Nephron progenitor cell (in vitro differentiated cells): ENCODE measurements at places on chromosomes 13 and 19.

DNA sequence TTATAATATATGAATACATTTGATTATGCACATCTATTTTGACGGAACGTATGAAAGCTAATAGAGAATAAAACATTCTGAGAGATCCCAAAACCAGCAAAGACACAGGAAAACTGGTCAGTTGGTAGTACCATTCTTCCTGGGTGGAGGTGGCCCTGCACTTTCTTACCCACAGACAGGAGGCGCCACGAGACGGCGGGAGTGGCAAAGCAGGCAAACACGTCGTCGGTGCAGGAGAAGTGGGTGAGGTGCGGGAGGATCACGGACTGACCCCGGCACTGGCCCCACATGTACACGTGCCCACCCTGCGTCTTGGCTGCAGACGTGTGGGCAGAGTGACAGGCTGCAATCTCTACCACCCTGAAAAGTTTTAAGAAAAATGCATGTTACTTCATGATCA lies 36.1 kb downstream of the RCBTB1 start:
- DNase-seq: no peak

- DNase-seq: no peak
These were observed 215.3 kb downstream of the KLF5 start for GRCh38 chr13:73274147-73274546.

DNA sequence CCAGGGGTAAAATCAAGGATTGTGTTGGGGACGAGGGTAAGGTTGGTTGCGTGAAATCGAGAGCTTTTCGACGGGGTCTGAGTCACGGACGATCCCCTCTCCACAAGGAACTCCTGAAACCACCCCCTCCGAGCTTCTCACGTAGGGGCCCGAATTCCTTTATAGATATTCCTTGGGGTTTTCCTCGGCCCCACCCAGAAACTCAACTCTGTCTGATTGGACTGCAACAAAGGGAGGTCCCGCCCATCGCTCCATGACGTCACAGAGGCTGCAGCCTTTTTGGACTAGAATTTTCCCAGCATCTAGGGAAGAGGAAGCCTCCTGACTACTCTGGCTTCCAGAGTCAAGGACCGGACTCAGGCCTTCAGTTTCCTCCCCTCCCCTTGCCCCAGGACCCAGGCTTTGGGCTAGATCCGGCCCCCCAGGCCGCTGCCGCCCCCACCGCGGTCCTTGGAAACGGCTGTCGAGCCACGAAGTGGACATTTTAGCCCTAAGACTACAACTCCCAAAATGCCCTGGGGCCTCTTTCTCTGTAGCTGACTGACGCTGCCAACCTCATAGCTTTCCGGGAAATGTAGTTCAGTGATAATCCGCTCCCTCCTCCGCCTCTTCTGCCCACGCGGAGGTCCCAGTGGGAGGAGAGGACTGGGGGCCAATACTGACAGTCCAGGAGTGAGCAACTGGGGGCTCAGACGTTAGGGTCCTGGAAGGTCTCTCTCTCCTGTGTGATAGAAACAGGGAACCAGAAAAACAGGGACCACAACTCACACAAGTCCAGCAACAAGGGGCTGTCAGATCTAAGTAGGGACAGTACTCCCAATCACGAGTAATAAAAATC lies at the start of gene IZUMO1:
Gene IZUMO1 (minus strand): TSS at position 172 of the 838 bp plus-strand sequence. CDS start 1,050 bp downstream, outside the sequence.
- peak; percentile 88 for DNase-seq

- no peak for DNase-seq
These were observed 20.9 kb upstream of the SIGLEC11 start for GRCh38 chr19:49981603-49982593.

DNA sequence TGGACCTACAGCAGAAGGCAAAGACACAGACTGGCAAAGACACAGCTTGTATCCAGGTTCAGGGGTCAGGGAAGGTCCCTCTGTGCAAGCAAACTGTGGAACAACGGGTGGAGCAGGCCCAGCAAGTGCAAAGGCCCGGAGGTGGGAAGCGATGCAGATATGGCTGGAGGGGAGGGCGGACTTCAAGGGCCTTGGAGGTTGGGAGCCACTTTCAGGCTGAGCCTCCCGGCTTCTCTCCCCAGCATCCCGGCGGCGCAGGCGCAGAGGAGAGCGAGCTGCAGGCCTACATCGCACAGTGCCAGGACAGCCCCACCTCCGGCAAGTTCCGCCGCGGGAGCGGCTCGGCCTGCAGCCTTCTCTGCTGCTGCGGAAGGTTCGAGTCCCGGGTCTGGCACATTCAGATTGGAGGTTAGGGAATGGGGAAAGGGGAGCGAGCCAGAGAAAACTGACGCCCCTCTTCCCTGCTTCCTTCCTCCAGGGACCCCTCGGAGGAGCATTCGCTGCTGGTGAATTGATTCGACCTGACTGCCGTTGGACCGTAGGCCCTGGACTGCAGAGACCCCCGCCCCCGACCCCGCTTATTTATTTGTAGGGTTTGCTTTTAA lies 2.1 kb upstream of the PNPLA6 start:
- no peak for DNase-seq

DNA sequence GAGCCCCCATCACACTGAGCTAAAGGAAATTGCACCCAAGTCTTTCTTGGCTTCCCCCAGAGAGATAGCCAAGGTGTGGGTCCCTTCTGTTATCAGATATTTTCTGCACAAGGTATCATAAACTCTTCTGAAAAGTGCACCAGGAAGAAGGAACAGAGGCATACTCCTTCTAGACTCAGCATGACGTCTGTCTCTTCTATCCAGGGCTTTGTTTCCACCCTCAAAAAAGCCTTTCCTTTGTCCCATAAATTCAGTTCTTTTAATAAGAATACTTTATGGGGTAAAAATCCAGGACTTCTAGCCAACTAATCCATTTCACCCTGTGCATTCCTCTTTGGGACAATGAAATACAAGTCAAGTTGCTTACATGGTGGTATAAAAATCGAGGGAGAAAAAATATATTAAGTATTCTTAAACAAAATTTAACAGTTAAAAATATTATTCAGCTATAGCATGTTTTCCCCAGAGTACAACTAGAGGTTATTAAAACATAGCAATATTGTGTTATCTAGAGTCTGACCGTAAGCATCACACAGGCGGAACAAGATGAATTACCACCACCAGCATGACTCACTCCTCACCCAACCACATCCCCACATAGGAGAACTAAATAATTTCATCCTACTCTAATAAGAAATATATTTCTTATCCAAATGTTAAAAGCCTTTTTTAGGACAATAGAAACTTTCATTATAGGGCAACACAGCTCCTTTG lies 79.9 kb upstream of the GPC6 start:
- DNase-seq: no peak

GRCh38 chr19:46904114-46905060 lies 43.6 kb downstream of the ARHGAP35 start:
- peak; percentile 7 for DNase-seq

GRCh38 chr19:14479309-14479974 lies 4.3 kb upstream of the PTGER1 start:
- DNase-seq: no peak

DNA sequence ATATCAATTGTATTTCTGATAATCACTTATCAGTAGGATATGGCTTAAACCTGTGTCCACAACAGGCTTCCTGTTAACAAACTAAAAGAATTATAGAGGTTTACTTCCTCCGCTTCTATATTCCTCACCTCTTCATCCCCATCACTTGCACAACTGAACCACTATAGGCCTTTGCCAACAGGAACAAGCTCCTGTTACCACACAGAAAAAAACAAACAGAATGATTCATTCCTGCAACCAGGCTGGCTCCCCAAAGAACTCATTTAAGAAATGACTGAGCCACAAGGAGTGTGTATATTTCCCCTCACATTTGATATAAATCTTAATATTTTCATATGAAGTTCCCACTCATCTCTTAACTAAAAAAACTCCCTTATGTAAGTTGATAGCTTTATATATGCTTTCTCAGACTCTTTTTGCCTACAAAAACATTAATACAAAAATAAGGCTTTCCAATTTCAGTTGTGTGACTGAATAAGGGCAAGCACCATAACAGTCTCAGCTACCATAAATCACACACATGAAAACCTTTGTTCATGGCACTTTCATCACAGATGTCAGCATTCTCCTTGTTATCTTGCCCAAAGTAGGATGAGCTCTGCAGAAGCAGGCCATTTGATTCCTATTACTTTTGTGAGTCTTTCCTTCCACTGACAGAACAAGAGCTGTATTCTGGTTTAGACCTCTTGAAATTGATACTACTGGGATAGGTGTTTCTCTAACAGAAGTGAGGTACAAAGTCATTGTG lies 366.8 kb downstream of the SLITRK1 start:
- DNase-seq: no peak

- DNase-seq: no peak
These were observed 792.1 kb upstream of the SPRY2 start for GRCh38 chr13:81133066-81133465.

DNA sequence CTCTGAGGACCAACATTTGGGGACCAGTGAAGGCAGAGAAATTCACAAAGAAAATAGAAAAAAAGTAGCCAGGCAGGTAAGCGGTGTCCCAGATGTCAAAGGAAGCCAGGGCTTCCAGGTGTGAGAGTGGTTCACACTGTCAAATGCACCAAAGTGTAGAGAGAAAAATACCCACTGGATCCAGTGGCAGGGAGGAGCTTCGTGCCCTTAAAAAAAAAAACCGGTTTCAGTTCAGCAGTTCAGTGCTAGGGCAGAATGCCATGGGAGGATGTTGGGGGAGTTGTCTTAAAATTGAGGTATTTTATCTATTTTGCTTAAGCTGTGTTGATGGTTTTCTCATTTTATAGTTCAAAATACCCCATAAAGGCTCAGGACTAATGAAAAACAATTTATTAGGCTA lies 47.8 kb upstream of the C1QTNF9 start:
- no peak for DNase-seq

DNA sequence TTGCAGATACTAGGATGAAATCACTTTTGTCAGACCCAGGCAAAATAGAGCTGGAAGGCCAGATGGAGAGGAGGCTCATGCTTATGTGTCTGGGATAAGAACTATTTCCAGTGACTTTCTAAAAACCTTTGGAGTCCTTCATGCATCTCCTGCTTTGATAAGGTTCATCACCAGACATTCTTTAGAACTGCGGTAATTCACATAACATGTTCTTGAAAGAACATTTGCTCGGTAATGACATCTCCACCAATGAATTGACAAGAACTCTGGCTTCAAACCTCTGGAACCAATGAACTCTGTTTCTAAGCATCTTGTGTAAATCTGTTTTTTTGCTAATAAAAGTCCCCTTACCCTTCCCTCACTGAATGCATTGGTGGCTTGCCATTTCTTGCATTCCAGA lies 112.0 kb upstream of the KL start:
- DNase-seq: no peak

DNA sequence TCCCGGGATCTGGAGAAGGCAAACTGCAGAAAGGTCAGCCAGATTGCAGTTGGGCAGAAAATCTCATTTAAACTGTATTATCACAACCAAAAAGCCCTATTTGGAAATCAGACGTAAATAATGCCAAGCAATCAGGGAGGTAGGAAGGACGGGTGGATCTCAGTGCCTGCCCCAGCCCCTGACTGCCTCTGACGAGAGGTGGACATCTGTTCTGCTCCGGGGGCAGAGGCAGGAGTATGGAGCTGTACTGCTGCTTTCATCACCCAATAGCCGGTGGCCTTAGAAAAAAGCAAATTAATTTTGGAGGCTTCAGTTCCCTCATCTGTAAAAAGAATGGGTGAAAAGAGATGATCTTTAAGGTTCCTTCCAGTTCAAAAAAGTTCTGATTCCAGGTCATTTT lies 43.6 kb upstream of the WASF3 start:
- no peak for DNase-seq

- DNase-seq: no peak
These were observed 420.2 kb downstream of the KCTD12 start for GRCh38 chr13:76466043-76466442.

- DNase-seq: peak; percentile 55
These were observed 1.9 kb downstream of the PTPRS start for GRCh38 chr19:5338656-5339197.

DNA sequence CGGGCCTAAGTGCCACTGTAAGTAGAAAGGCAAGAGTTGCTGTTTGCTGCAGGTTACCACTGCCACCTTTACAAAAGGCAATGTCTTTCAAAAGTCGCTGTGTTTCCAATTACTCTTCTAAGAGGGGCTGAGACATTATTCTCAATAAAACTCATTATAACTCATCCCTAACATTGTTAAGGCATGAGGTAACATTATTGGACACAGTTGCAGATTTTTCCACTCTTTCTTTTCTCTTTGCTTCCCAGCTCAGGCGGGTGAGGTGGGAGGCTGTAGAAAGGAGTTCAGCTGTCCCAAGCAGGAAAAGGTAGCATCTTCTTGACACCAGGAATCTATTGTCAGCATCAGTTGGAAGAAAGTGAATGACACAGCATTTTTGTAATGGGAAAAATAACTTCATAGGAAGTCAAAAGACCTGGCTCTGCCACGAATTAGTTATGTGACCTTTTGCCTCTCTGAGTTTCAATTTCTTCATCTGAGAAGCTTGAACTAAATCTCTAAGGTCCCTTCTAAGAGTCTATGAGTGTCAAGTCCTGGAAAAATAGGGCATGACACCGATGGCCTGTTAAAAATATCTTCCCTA lies 2.1 kb upstream of the UBL3 start:
- no peak for DNase-seq

DNA sequence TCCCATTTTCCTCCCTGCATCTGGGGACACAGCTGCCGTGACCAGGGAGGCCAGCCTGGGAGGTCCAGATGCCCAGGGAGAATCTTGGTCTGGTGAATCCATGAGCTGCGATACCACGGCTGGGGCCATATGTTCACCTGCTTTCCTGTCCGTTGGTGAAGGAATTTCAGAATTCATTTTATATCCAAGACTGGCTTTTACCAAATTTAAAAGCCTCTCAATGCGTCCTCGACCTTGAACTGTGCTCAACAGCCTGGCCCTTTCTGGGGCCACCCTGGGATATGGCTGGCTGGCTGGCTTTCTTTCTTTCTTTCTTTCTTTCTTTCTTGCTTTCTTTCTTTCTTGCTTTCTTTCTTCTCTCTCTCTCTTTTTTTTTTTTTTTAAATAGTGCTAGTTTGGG lies 22.2 kb upstream of the GDF15 start:
- no peak for DNase-seq

DNA sequence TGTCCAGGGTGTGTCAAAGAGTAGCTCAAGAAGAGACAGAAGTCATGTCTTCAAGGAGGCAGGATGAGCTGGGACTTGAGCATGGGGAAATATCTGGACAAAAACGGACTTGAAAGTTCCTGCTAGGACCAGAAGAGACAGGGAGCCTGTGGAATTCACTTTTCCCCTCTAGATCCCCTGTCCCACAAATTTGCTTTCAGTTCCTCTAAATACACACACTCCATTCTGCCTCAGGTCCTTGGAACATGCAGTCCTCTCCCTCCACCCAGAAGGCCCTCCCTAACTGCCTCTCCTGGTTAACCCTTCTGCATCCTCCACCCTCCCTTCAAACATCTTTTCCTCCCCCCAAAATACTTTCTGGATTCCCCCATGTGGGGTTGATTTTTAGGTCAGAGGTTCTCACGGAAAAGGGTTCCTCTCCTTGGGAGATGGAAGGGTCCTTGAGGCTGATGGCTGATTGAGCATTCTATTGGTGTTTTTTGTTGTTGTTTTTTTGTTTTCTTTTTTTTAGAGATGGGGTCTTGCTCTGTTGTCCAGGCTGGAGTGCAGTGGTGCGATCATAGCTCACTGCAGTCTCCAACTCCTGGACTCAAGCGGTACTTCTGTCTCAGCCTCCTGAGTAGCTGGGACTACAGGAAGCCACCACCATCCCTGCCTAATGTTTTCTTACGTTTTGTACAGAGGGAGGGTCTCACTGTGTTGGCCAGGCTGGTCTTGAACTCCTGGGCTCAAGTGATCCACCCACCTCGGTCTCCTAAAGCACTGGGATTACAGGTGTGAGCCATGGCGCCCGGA lies 6.9 kb upstream of the RETN start:
- no peak for DNase-seq
